ENCODE measurements at places on chromosomes 1 and 21.
A peak's percentile ranks its signal among the peaks of the same experiment; 100 is the strongest.

DNA sequence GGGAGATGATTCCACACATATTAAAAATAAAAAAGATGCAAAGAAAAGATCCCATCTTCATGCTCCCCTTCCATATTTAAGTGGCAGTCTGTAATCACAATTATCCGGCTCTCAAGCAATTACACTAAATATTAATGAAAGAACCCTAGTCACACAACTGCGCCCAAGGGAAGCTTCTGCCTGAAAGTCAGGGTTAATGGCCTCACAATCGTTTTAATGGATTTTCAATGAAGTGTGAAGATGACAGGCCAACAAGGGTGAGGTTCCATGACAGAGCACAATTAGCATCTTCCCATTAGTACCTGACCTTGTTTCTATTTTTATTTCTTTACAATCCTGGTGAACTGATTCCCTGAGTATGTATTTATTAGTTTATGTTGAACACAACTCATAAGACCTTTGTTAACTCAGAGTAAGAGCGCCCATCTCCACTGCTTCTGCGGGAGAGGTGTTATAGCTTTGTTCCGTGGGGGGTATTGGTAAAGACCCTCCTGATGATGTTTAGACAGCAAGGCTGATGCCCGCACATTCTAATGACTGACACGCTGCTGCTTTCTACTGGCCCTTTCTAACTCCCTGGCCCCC is 80.9 kb downstream of the IER5 start:
- DNase-seq = no peak

DNA sequence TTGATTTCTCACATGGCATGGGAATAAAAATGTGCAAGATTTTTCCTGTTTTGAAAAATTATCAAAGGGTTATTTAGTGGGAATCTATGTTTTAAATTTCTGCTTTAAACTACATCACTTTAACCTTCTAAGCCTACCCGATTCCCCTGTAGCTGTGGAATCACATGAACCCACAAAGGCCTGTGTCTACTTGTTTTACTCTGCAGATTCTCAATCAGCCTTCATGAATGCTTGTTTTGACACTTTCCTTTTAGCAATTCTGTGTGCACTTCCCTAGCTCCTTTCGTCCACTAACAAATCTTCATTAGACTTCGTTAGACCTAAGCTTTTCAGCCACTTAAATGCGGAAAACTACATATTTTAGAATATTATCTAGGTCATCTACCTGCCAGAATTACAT is 56.0 kb upstream of the C1orf21 start:
- DNase-seq = no peak

DNA sequence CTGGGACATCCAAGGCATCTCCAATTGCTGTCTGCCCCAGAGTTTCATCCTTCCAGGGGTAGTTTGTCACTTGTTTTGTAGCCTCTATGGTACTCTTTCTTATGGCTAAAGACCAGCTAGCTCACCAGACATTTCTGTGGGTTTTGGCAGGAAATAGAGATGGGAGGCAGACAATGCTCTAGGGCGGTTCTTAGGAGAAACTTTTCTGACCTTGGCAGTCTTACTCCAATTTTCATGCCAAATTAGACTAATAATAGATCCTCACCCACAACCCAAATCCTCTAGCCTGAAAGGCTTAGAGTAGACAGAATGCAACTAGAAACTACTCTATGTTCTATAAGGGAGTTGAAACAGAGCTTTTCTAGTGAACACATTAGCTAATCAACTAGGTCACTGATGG is 69.8 kb downstream of the LRIG2 start:
- no peak for DNase-seq

GRCh38 chr1:179938752-179939151 is 15.9 kb upstream of the CEP350 start:
- no peak for DNase-seq

- DNase-seq = no peak
These were observed 38.6 kb downstream of the KAZN start for GRCh38 chr1:14636897-14637632.

DNA sequence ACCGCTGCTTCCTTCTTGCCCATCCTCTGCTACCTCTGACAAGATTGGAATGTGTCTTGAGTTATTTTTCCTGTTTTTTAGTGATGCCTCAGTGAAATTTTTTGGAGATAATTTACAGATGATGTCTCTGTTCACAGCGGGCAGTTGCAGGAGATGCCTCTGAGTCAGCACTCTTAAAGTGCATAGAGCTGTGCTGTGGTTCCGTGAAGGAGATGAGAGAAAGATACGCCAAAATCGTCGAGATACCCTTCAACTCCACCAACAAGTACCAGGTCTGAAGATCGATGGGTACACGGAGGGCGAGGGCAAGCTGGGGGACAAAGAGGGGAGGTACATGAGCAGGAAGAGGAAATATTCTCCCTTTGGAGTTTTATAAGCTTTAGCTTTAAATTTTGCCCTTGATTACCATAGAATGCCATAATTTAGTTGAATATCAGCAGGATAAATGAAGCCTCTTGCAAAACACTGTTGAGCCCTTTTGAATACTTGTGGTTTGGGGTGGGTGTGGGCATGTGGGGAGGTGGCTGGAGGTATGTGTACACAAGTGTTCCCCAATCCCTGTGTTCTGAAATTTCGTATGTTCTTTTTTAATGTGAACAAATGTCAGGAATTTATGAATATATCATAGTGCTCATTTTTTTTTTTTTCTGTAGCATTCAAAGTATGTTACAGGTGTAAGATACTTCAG is 19.8 kb downstream of the ATP1A1 start:
- DNase-seq = no peak

- no peak for DNase-seq
These were observed 15.6 kb upstream of the ATP1B1 start for GRCh38 chr1:169090900-169091311.

- no peak for DNase-seq
These were observed 30.3 kb upstream of the RGS16 start for GRCh38 chr1:182634306-182635072.

DNA sequence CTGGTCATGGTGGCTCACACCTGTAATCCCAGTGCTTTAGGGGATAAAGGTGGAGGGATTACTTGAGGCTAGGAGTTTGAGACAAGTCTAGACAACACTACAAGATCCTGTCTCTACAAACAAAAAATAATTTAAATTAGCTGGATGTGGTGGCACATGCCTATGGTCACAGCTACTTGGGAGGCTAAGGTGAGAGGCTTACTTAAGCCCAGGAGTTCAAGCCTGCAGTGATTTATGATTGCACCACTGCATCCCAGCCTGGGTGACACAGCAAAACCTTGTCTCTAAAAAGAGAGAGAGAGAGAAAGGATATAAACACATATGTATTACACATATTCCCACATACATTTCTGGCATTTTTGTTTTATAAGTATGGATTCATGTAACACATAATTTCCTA is 325.2 kb downstream of the DUSP10 start:
- DNase-seq = no peak

- no peak for DNase-seq
These were observed 36.8 kb upstream of the MACF1 start for GRCh38 chr1:39167632-39168209.

GRCh38 chr1:209927466-209927865 is 10.6 kb upstream of the SYT14 start:
- DNase-seq = no peak

DNA sequence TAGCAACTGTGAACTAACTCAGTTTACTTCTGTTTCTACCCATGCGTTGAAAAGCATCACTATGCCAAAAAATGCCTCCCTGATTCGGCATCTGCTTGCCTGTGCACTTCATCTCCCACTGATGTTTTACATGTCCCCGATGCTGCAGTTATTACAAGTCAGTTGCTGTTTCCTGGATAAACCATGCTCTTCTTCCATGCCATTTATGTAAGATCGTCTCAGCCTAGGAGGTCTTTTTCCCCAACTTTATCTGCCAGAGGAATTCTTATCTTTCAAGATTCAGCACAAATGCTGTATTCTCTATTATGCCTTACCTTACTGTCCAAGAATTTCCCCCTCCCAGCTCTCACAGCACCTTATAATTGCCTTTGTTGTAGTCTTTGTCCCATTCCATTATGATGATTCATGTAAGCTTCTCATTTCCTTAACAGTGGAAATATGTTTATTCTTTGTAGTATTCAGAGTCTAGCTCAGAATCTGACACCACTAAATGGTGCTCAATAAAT is 30.0 kb downstream of the PRKACB start:
- no peak for DNase-seq

GRCh38 chr21:44067011-44067839 is 40.0 kb upstream of the PWP2 start:
- no peak for DNase-seq

DNA sequence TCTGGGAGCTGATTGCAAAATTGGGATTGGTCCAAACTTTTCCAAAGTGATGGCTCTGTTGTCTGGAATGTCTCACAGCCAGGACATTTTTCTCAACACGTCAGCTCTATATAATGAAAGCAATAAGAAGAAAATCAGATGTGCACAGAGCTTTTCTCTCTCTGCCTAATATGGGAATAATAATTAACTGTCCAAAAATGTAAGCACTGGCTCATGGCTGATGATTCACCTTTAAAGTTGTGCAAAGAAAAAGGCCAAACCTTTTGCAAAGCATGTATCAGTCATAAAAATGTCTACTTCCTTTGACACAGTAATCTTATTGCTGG is 30.4 kb downstream of the ZNF281 start:
- DNase-seq = no peak

DNA sequence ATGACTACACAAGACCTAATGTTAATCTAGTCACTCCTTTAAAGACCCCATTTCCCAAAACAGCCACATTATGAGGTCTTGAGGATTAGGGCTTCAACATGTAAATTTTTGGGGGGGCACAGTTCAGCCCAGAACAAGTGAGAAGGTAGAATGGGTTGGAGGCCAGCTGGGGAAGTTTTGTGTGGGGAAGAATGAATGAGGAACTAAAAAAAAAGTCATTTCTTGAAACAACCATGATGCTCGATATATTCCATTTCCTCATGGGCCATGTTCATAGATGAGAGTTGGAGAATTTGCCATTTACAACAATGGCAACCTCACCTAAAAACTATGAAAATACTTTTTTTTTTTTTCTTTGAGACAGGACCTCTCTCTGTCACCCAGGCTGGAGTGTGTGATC is 14.5 kb downstream of the NLRP3 start:
- no peak for DNase-seq

DNA sequence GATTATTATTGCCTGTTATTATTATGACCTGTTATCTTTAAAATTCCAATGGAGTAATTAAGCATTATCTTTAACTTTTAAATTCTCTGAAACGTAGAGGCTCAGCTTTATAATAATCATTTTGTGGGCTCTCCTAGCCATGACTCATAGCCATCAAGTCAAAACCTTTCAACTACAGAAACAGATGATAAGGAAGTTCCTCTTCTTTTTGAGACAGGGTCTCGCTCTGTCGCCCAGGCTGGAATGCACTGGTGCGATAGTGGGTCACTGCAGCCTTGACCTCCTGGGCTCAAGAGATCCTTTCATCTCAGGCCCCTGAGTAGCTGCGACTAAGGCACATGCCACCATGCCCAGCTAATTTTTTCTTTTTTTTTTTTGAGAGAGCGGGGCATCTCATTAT is 43.5 kb downstream of the CHML start:
- no peak for DNase-seq

DNA sequence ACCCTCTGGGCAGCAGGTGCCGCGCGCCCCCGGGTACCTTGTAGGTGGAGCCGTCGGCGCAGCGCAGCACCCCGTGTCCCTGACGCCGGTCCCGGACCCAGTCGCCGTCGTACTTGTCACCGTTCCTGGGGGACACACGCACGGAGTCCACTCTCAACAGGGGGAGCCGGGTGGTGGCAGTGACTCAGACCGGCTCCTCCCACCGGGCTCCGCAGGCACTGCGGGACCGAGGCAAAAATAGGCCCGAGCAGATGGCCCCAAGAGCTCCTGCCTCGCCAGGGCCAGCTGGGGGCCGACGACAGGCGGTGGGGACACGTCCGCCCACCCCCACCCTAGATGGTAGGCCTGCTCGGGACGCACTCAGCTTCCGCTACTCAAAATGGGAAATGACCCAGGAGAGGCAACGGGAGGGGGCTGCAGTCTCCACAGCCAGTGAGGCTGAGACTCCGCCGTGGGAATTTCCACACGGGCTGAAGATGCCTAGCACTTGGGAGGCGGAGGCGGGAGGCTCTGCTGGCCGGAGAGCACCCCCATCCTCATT is 6.3 kb downstream of the MORN1 start:
- peak; percentile 31 for DNase-seq

DNA sequence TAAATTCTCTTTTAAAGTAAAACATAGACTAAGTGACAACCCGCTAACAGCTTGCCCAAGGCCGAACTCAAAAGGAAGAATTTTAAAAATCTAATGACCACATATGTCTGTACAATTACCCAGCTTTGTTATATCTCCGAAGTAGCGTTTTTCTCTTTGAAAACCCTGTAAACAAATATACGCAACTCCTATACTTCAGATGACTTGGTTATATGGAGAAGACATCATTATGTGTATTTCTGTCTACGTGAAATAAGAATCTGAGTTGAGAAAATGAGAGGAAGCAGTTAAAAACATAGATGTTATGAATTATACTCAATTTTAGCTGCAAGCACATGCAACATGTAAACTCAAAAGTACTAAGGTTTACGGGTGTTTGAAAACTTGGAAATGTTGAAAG is 2.0 kb downstream of the PBX1 start:
- DNase-seq = no peak
